ENCODE measurements at places on chromosomes 6 and 20.

DNA sequence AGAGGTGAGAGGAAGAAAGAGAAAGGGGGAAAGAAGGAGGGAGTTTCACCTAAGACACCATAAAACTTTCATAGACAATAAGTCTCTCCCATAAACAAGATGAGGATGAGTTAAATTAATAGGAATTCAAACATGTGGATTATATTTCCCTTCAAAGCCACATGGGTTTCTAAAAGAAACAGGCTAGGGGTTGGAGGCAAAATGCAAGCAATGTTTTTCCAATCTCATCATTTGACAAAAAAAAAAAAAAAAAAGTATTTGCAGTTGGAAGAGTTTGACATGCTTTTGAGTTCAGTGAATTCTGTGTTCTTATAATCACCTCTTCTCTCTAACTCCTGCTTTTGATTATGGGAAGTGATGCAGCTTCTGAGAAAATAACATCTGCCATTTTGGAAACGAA is 286.5 kb upstream of the PRND start:
- DNase-seq = no peak

GRCh38 chr6:85574932-85575598 is 18.6 kb downstream of the SNX14 start:
- DNase-seq = no peak

DNA sequence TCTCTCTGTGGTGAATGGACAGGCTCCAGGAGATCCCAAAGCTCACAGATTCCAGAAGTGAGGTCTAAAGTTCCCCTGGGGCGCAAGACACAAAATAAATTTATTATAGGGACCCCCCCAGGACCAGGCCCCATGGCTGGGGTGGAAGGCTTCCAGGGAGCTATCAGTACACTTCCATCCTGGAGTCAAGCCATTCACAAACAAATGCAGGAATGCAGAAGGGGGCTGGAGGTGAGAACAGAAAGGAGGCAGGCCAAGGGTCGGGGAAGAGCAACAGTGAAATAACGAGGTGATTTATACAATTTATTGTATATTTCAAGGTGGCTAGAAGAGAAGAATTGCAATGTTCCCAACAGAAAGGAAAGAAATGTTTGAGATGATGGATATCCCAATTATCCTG is 126.9 kb downstream of the LY86 start:
- DNase-seq = peak; percentile 41

GRCh38 chr20:370977-371754 is 9.4 kb upstream of the TRIB3 start:
- no peak for DNase-seq

- DNase-seq = no peak
Measured at GRCh38 chr6:33377171-33377570, 14.5 kb upstream of the KIFC1 start.

GRCh38 chr6:76453270-76453669 is 380.8 kb upstream of the IMPG1 start:
- no peak for DNase-seq

- DNase-seq = no peak
Measured at GRCh38 chr6:26065952-26066380, 21.3 kb upstream of the HFE start.

GRCh38 chr6:111187874-111188273 is 100.6 kb downstream of the SLC16A10 start:
- DNase-seq = no peak

GRCh38 chr20:7207186-7207798 is 439.8 kb downstream of the BMP2 start:
- no peak for DNase-seq

- DNase-seq = no peak
Measured at GRCh38 chr6:33592595-33593413, 12.7 kb upstream of the BAK1 start.

DNA sequence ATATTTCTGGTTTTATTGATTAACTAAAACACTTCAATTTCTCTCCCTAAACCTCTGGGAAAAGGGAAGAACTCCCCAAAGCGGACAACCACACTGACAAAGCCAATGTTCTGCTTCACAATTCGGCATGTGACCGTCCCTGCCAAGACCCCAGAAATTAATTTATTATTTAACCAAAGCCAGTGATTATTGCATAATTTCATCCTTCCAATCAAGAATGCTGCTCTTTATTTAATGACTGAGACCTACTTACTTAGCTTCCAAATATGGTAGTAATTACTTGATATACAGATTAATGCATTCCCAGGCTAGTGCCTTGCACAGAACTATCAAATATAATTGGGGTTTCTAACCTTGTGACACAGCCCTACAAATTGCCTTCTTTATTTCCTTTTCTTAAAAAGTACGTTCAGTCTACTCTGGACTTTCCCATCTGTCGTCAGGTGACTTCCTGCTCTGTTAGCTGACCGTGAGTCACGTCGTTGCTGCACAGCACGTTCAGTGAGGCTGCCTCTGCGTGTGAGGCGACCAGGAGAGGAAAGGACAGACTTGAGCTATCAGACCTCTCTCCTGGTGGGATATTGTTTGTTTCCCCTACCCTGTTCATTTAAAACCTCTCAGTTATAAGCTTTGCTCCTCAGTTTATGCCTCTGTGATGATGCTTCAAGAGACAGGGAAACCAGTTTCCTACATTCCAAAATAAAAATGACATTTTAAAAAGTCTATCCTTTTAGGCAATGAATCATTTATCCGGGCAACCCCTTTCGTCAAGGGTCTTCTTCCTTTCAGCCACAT is 55.7 kb upstream of the TNFAIP3 start:
- DNase-seq = no peak

Measured in mesenteric fat pad (tissue), 1 donor.